Mesenteric fat pad (tissue), 1 donor: ENCODE measurements at places on chromosomes 2 and 18. TPM values are rescaled to one million over a fixed set of nuclear protein-coding genes. Genes with fewer than 3 reads are reported as not detected.

- DNase-seq, result no peak
Measured at GRCh38 chr2:141692829-141693228, 438.0 kb downstream of the LRP1B start.

- DNase-seq, result no peak
Measured at GRCh38 chr2:46748735-46749531, 166.7 kb downstream of the MCFD2 start.

- no peak for DNase-seq
Measured at GRCh38 chr2:66452214-66452613, 17.3 kb downstream of the MEIS1 start.

- DNase-seq, result no peak
Measured at GRCh38 chr2:45622336-45623075, 11.4 kb upstream of the SRBD1 start.

DNA sequence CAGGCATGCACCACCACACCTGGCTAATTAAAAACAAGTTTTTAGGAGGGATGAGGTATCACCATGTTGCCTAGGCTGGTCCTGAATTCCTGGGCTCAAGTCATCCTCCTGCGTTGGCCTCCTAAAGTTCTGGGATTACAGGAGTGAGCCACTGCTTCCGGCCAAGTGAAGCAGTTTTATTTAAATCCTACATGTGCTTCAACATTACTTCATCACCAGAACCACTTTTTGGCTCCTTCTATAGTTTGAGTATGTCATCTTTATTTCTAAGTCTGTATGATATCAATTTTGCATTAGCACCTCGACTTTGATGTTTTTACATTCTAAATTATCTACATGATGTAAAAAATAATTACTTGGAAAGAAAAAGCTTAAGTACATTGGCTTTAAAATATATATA lies 144.3 kb downstream of the FMNL2 start:
- no peak for DNase-seq

Gene TMEM169
- 0.45 TPM for total RNA-seq

Gene ASPRV1
- total RNA-seq, result 1.1 TPM

Gene KIF1A
- total RNA-seq, result not detected

DNA sequence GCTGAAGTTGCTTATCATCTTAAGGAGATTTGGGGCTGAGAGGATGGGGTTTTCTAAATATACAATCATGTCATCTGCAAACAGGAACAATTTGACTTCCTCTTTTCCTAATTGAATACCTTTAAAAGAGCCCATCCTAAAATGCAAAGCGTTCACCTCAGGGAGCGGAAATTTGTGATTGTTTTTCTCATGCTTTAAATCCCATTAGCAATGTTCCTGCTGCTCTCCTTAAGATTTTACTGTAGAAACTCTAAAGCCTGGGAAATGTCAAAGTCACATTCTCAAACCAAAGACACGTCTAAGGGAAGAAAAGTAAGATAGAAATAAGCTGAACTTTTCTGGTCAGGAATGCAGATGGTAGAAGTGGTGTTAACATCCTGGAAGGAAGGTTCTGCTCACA lies 285.8 kb upstream of the MAP2 start:
- no peak for DNase-seq

Gene DUSP19
- total RNA-seq, result 0.67 TPM

DNA sequence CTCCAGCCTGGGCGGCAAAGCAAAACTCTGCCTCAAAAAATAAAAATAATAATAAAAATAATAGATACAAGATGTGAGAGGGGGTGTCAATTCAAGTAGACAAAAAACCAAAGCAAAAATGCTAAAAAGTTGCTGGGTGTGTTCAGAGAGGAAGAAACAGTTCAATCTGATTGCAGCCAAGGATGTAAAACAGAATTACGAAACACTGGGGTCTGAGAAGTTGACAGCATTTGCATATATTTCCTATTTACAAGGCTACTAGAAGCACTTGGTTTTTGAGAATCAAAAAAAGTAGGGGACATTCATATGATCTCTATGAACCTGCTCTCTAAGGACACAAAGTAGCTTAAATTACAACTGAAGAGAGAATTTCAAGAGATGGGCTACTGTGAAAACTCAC lies 7.6 kb downstream of the TRIP12 start:
- DNase-seq, result no peak

- no peak for DNase-seq
Measured at GRCh38 chr2:6576302-6576701, 289.4 kb downstream of the CMPK2 start.

Gene PDE1A
- total RNA-seq, result 7.1 TPM

DNA sequence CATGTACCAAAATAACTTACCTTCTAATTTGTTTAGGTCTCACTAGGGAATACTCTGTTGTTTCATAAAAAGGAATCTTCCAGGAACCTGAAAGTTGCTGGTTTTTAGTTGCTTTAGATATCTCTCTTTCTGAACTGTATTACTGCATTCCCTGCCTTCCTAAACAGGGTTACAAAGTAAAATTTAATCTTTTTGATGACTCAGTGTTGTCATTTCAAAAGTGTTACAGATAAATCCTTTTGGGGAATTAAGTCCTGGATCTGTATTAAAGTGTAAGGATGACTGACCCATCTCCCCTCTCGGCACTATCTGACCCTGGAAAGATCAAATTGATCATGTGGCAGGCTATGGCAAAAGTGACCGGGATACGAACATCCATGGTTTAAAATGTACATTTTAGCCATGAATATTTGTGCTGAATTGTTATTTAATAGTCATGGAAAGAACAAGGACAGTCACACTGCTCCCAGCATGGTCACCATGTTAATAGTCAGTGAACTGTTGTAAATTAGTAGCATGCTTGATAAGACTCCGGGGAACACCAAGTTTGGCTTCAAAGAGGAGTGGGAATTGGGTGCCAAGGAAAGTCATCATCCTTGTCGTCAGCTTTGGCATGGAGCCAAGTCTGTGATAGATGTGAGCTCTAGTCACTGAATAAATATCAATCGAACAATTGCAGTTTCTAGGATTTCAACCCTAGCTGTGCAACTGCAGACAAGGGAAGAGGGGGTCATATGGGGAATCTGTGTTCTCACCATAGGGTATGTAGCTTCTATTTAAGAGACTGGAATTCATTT lies 4.2 kb downstream of the PLEKHA3 start:
- no peak for DNase-seq
